ENCODE measurements at places on chromosomes 12 and 14.

- no peak for DNase-seq
Observed at GRCh38 chr14:61643555-61643954, 51.8 kb upstream of the HIF1A start.

DNA sequence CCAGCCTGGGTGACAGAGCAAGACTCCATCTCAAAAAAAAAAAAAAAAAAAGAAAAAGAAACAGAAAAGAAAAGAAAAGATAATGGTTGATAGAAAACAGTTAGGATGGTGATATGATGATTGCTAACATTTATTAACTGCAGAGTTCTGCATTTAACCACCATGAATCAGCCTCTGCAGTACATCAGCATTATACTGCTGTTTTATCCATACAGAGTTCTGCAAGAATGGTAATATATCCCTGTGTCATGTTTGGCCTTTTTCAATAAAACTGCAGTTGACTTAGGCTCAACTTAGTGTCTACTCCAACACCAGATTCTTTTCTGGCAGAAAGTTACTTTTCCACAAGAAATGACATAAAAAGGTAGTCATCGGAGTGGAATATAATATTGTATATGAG is 62.6 kb downstream of the DUSP6 start:
- DNase-seq: no peak

DNA sequence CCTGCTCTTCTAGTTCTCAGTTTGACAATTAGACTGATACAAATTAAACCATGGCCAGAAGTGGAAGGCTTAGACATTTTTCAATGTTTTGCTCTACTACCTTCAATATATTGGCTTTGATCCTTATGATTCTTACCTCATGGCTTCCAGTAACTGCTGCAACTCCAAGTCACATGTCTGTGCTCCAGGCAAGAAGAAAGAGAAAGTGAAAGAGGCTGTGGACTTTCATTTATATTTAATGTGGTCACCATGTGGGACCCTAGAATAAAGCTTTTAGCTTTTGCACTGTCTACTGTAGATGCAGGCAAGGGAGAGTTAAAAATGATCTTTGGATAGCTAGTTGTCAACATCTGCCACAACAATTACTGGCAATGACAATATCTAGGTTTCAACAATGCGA is 214.3 kb upstream of the PDE3A start:
- DNase-seq: no peak

GRCh38 chr12:69238589-69239351 is 599 bp upstream of the CPSF6 start:
- no peak for DNase-seq

DNA sequence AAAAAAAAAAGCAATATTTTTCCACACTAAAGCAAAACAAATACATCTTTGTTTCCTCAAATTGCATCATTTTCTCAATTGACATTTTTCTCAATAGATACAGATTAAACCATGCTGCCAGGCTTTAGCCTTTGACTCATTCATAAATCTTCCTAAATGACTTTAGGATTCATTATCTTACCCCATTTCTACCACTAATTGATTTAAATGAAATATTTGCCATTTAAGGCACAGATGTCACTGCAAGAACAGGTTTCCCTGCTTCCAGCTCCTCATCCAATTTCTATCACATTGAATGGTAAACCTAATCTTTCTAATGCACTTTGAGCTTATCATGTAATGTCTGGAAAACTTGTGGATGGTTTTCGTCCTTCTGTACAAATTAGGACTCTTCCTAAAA is 298.7 kb downstream of the RPL10L start:
- no peak for DNase-seq

GRCh38 chr12:22624548-22624869 is 462 bp upstream of the ETNK1 start:
- DNase-seq: peak; percentile 47

DNA sequence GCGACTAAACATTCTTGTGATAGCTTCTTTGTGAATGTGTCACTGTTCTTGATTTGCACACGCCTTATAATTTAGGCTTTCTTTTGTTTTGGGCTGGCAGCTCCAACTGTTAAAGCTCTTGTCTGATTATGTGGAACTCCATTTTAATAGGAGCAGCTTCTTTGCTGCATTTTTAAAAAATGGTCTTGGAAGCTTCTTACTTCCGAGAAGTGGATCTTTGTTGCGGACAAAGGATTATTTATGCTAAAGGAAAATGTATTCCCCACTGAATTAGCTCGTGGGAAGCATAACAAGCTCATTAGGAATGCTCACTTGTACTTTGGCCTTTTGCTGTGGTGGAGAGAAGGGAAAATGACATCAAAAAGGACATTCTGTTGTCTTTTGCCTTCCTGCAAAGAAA is 20.0 kb downstream of the GAS2L3 start:
- DNase-seq: no peak

- DNase-seq: peak; percentile 82
Observed at GRCh38 chr14:77039285-77040058, 11.0 kb upstream of the IRF2BPL start.

GRCh38 chr12:41108032-41108431 is 80.1 kb upstream of the PDZRN4 start:
- no peak for DNase-seq

DNA sequence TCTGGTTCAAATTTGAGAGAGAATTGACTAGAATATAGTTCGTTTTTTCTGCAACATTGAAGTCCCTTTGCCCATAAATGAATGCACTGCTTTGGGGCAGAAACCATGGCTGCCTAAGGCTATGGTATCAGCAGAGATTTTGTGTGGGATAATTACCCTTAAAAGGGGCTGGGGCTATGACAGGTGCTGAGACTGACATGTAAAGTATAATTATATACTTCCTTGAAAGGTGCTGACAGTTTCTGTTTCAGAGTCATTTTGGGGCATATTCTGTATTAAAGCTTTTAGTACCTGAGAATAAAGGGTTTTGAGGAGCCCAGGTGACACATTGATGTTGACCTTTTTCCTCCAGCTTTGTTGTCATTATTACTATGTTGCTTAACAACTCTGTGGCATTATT is 150.3 kb upstream of the PTPRQ start:
- no peak for DNase-seq

- peak; percentile 68 for DNase-seq
Observed at GRCh38 chr14:21087294-21088091, 11.0 kb downstream of the ZNF219 start.

GRCh38 chr14:72645706-72646105 is 248.2 kb downstream of the DPF3 start:
- DNase-seq: no peak

DNA sequence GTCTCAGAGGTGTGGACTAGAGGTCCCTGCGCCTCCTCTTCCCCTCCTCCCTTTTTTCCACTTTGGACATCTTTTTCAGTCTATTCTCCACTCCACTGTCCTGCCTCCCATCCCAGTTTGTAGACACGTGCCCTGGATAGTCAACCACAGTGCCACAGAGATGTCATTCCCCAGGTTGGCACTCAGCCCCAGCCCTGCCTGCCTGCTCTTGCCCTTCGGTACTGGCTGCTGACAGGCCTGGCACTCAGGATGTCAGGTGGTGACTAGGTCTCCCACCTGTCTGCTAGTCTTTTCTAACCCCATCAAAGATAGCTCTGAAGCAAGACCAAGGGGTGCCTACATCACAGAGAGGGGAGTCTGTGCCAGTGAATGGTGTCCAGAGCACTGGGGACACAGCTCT is 15.8 kb downstream of the KRT71 start:
- DNase-seq: no peak

- no peak for DNase-seq
Observed at GRCh38 chr12:79252358-79253075, 387.9 kb downstream of the SYT1 start.

GRCh38 chr12:122308811-122309210 is 42.5 kb upstream of the VPS33A start:
- no peak for DNase-seq

GRCh38 chr12:26684101-26684500 is 148.9 kb downstream of the ITPR2 start:
- DNase-seq: no peak

GRCh38 chr14:73788317-73788598 is 63.4 kb upstream of the PTGR2 start:
- DNase-seq: no peak

DNA sequence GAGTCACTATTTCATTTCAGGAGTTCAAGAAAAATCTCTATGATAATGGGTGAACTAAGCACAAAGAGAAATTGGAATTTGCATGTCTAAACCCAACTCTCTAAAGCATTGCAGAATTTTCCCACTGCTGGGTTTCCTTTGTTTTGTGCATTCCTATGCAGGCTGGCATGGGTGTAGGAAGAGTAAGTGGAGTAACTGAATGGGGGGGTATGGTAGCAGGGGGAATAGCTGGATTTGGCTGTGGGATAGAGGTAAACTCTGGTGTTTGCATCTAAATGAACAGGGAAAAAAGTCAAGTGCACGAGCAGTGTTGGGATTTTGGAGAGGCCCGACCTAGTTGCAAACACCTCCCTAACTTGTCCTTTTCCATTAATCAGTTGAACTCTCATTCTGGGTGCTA is 159.1 kb downstream of the ANO4 start:
- DNase-seq: no peak

DNA sequence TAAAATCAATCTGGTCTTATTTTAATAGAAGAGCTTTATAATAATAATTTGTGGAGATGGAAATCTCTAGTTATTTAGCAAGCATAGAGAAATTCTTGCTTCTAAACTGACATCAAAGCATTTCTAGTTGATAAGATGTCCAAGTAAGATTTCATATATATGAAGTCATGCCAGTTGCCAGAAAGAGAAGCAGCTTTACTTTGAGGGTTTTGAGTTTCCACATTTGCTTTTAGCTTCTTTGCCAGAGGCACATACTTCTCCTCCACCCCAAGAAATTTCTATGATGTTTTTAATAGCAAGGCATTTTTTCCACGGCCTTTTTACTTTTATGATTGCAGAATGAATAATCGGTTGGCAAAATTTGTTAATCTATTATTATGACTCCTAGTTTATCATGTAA is 24.2 kb upstream of the YAF2 start:
- no peak for DNase-seq

DNA sequence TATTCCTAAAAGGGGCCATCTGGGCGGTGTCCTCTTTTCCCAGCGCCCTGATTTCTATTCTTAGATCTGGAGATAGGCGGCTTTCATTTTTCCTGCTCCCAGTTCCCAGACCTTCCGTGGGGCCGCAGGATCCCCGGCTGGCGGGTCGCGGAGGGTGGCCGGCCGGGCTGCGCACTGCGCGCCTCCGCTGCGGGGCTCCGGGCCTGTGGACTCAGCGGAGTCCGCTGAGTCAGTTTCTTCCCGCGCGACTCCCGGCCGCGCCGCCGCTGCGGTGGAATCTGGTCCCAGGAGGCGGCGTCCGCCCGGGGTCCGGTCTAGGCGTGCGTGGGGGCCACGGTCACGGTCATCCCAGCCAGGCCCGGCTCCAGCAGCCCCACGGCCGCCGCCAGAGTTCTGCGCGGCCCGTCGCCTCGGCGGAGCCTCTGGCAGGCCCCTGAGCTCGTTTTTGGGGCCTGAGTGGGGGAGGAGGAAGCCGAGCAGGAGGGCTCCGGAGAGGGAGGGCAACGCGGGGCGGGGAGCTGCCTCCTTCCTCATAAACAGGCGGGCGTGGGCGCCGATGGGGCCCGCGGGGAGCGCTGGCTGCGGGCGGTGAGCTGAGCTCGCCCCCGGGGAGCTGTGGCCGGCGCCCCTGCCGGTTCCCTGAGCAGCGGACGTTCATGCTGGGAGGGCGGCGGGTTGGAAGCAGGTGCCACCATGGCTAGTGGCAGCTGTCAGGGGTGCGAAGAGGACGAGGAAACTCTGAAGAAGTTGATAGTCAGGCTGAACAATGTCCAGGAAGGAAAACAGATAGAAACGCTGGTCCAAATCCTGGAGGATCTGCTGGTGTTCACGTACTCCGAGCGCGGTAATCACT is at the start of gene LRRK2:
Gene LRRK2 (plus strand): TSS at position 559 of the 853 bp plus-strand sequence. CDS start 135 bp downstream, at position 694.
- DNase-seq: peak; percentile 22

DNA sequence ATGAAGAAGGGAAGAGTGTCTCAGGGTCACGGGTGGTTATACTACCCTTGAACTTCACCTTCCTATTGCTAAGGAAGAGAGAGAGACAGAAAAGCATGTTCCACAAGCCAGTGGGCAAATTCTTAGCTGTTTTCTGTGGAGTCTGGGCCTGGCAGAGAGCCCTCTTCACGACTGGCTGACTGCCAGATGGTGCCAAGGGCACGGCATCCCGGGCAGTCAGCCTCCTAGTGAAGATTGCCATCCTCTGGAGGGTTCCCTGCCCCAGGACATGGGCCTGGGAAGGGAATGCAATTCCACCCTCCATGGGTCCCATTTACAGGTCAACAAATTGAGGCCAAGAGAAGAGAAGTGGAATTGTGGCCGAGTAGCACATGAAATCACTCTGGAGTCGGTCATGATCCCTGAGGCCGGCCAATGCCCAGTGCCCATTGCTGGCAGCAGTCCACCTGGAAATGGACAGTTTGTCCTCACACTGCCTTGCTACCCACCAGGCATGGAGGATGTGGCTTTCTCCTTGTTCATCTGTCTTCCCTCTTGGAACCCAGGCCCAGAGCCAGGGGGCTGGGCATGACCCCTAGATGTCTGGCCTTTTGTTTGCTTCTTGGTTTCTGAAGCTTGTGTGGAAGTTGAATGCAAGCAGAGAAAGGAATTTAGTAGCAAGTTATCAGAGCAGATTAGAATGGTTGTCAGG is 9.9 kb downstream of the TUNAR start:
- no peak for DNase-seq

DNA sequence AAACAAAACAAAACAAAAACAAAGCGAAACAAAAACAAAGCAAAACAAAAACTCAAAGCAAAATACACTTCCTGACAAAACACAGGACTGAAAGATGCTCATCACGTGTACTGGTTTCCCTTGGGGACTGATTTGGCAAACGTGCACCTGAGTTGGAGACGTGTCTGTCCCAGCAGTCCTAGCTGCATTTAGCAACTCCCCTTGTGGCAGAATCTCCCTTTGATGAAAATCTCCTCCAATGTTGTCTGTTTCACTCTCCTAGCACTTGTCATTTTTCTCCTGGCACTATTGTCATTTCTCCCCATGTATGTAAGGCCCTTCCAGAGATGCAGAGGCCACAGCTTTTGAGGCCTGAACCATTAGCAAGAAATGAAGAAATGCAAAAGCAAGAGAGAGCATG is 6.8 kb upstream of the SLC24A4 start:
- no peak for DNase-seq

DNA sequence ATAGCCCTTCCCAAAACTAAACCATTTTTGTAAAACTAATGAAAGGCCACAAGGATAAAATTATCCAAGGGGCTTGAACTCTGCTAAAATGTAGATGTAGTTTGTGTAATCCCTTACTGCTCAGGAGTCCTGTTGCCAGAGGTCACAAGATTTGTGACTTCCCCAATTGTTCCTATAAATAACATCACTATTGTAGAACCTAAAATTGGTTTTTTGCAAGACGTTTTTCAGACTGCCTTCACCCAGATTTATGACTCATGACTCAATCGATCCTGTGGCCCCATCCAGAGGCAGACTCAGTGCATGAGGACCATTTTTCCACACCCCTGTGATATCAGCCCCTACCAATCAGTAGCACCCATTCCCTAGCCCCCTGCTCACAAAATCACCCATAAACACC is 61.5 kb upstream of the RASSF8 start:
- no peak for DNase-seq
